Activated CD4-positive, alpha-beta T cell treated with anti-CD3 and anti-CD28 coated beads, Interleukin-2, amount 50 U/mL, for 4 hours (primary cell): ENCODE measurements at places on chromosomes 2 and 18.

DNA sequence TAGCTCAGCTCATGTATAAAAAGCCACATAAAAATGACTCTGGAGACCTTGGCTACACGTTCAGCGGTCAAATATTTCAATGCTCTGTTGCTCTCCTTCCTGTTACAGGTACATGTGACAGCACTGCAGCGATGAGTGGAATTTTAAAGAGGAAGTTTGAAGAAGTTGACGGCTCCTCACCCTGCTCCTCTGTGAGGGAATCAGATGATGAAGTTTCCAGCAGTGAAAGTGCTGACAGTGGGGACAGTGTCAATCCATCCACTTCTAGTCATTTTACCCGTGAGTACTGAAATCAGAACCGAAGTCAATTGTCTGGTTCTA lies 125.4 kb downstream of the CSRNP3 start:
- no peak for DNase-seq

DNA sequence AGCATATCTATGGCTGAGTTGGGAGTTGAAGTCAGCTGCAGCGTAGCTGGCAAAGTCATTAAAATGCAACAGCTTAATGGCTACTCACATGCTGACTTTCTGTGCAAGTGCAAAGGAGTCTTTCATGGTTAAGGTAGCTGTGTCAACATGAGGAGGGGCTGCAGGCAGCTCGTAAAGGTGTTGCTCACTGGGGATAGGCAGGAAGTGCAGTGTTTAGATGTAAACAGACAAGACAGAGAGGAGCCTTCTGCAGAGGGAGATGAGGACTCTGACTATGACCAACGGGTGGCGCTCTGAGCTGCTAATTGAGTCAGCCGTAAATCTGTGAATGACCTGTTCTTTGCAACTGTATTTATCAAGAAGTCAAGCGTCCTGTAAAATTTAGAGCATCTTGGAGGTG lies 22.3 kb upstream of the CAVIN2 start:
- DNase-seq: no peak

GRCh38 chr2:134711692-134712091 lies 7.1 kb downstream of the TMEM163 start:
- no peak for DNase-seq

GRCh38 chr2:239006622-239007285 lies 158.9 kb downstream of the TWIST2 start:
- DNase-seq: no peak

GRCh38 chr18:11224153-11224552 lies 74.8 kb upstream of the PIEZO2 start:
- DNase-seq: no peak

GRCh38 chr18:48228301-48228715 lies 180.9 kb downstream of the ZBTB7C start:
- no peak for DNase-seq

DNA sequence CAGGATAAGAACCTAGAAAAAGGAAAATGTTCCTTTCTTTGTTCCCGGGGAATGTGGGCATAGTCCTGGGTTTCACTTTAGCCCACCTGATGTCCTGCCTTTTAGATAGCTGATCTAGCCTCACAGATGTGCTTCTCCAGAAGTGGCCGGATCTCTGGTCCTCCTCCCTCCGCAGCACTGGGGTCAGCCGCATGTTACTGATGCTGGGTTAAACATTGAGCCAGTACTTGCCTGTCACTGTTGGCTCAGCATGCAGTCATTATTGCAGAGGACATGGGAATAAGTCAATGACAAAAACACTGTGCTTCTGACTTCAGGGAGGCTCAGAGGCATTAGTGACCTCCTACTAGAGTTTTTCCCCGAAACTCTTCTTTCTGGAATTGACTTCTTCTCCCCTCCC lies 27.6 kb downstream of the NCK2 start:
- no peak for DNase-seq

- DNase-seq: no peak
Measured at GRCh38 chr2:28664120-28664842, 87.3 kb upstream of the PPP1CB start.

DNA sequence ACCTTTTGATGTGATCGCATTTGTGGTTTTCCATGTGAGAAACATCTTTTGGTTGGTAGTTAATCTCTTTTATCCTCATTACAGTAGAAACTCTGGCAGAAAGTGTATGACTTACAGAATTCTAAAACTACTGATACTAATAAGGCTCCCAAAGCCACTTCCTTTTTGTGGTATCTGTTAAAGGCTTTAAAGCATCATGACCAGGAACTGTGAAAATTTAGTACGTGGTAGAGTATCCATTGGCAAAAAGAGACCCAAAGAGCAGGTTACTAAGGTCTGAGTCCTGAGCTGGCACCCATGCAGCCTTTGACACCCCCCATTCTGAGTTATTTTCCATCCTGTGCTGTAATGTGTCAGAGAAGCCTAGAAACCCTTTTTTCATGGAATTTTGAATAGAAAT lies 94.5 kb downstream of the DPP4 start:
- no peak for DNase-seq

- no peak for DNase-seq
Measured at GRCh38 chr2:235165136-235165535, 213.3 kb downstream of the SH3BP4 start.

- no peak for DNase-seq
Measured at GRCh38 chr18:8142932-8143331, 466.3 kb upstream of the RAB12 start.

GRCh38 chr2:143258126-143258892 lies 129.1 kb downstream of the ARHGAP15 start:
- no peak for DNase-seq

DNA sequence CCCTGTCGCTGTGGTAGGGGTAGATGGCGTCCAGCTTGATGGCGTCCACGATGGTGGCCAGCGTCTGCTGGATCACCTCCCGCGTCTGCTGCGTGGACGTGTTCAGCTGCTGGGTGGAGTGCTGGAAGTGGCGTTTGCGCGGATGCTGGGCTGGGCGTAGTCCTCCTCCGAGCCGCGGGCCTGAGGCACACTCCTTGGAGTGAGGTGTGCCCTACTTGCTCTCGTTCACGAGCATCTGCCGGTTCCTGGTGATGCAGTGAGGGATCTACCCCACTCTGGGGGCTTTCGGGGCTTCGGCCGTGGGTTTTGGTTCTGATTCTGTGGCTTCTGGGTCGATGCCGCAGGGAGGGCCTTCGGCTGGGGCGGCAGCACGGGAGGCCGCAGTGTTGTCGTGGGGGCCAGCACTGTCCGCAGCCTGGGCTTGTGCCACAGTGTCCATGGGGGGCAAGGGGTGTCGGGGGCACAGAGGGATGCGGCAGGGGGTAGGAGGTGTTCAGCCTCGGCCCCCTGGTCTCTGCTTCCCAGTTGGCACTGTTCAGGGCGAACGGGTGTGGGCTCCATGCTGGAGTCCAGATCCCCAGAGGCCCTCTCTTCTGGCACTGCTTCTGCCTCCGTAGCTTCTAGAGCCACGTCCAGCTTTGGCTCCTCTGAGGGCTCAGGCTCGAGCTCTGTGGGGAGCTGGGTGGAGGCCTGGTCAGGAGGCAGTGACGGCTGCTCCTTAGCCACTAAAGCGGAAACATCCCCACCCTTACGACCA lies 890.6 kb upstream of the LRRTM1 start:
- no peak for DNase-seq

DNA sequence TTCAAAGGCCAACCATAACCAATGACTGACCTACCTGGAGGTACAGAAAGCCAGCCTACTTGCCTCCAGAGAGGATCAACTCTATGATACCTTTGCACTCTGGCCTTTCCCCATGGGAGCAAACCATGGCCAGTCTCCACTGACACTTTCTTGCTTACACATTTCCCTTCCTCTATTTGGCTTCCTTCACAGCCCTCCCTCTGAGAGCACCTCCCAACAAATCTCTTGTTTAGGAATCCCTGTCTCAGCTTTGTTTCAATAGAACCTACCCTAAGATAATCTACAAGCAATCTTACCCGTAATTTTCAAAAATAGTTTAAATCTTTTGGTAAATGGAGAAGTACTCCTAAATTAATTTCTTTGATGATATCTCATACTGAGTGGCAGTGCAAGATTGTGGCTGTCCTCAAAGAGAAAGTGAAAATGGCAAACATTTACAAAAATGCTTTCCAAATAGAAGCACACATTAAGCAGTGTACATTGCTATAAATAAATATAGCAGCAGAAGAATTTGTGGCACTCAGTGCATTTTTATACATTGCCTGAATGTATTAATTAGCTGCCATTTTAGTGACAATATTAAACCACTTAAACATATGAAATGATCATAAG lies 140.6 kb downstream of the CCDC148 start:
- DNase-seq: no peak

GRCh38 chr2:177030451-177031105 lies 182.0 kb upstream of the HNRNPA3 start:
- no peak for DNase-seq

DNA sequence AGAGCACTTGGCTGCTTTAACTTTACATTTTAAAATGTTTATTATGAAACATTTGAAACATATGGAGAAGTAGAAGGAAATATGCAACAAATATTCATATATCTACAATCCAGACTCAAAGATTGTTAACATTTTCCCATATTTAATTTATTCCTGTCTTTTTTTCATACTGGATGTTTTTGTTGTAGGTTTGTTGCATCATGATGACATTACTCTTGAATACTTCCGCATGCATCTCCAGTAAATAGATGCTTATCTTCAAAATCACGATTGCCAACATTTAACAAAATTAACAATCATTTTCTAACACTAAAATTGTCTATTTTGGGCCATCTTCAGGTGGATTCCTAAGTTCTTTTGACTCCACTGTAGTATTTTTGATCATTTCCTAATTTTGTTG lies 21.1 kb upstream of the IL18RAP start:
- DNase-seq: no peak
